ENCODE measurements at places on chromosomes 6 and 20.

DNA sequence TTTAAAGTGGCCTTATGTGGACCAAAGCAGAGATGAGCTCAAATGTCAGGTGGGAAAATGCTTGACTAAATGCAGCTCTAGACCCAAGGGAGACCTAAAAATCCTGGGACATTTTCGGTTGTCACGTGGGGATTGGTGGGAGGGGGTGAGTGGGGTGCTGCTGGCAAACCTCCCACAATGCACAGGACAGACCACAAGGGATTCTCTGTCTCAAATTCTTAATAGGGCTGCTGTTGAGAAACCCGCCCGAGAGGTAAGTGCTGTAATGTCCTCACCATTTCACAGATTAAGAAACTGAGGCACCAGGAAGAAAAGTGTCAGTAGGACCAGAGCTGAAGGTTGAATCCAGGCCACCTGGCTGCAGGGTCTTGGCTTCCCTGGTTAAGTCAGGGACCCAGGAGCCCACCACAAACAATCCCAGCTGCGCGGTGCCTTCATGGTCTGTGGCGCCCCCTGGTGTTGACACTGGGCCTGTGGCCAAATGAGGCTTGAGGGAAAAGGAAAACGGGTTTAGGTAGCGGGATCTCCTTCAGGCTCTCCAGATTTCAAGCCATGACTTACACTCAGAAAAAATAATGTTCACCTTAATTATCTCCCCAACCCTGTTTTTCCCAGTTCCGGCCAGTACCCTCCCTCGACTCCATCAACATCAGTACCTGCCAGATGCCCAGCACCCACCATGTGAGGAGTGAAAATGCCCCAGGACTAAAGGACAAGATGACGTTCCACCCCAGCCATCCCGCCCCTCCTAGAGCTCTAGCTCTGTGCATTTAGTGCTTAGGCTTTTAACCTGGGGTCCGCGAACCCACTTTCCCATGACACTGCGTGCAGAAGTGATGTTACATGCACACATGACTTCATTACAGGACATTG is 7.2 kb downstream of the HLA-G start:
- peak; percentile 75 for DNase-seq

GRCh38 chr20:45408646-45409213 is 641 bp downstream of the DBNDD2 start:
- no peak for DNase-seq

DNA sequence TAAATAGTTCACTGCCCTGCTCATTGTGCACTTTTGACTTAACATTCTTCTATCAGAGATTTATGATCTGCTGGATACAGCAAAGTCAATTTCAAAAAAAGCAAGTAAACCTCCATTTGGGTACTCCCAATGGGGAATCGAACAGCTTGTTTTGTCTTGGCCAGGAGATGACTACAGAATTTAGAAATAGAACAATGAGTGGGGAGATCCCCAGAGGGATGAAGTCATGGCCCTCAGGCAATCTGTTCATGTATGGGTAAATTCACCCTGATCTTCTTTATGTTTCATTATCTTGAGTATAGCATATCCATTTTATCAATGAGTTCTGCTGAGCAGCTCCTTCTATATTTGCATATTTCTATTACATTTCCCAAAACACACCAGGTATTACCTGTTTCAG is 1681.9 kb downstream of the HACE1 start:
- DNase-seq, result no peak

GRCh38 chr20:11094711-11095110 is 420.9 kb upstream of the JAG1 start:
- no peak for DNase-seq

DNA sequence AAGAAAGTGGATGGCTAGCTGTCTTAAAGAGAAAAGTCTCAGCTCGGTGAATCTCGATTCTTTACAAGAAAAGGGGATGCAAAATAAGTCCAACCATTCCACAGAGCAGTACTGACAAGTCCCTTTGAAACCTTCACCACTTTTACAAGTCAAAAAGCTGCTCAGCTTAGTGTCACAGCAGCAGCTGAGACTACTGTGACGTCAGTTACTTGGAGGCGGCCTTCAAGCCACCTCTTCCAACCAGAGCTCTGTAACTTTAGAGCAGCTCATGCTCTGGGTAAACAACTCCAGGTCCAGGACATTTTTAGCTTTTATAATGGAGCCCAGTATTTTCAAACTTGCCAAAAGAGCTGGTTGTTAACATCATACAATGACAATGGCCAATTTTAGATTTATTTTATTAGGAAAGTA is at the start of gene KIAA0408:
Gene KIAA0408 (minus strand): TSS at position 159 of the 411 bp plus-strand sequence. CDS start 5,408 bp downstream, outside the sequence.
- peak; percentile 44 for DNase-seq

DNA sequence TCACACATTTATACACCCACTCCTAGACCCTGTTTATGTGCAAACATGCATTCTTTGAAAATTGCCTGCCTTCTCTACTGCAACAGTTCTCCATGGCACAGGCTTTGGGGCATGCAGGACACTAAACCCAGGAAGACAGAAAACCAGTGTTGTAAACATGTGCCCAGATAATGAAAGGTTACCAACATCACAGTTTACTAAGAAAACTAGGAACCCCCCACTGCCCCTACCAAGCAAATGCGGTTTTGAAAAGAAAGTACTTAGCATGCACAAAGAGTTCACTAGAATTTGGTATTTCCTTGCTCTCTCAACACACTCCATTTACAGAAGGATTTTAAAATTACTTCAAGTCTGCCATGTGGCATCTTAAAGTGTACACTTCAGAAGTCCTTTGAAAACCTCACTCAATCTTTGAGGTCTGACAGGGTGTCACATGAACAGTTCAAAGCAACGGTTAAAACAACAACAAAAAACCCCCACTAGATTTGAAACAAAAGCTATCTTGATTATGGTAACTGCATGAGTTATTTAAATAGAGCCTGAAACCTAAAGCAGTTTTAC is 245.0 kb downstream of the GMPR start:
- no peak for DNase-seq

DNA sequence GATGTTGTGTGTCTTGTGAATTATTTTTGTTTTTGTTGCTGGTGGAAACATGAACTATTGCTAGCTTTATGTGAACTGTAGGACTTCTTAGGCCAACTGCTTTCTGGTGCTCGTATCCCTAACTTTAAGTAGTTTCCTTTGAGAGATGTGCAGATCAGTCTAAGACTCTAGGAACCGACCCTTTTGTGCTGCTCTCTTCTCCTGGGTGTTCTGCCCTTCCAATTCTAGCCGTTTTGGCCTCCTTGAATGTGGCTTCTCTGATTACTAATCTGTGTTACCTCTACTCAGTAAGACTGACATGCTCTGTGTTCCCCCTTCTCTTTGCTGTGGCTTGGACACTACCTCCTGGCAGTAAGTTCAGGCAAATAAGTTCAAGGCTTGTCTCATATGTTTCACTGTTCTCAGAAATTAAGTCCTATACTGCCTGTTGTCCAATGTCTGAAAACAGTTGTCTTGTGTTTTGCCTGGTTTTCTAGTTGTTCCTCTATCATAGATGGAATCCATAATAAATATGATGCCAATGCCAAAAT is 58.0 kb downstream of the FOXO3 start:
- no peak for DNase-seq

- DNase-seq, result no peak
These were observed 153.2 kb downstream of the MAFB start for GRCh38 chr20:40535816-40536215.

- DNase-seq, result no peak
These were observed 13.2 kb downstream of the QKI start for GRCh38 chr6:163427498-163428254.

DNA sequence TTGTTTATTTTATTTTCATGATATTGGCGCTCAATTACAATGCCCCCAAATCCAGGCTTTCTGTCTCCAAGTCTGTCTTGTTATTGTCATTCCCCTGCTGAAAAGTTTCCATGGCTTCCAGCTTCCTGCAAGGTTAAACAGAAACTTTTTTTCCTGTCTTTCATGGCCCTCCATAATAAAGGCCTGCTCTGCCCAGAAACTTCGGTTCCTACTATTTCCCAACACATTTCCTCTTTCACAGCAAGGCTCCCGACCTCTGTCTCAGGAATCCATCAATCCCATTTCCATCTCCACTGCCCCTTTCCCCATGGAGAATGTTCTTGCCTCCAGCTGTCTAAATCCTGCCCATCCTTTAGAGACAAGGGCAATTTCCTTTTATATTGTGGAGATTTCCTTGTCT is 365.2 kb upstream of the JARID2 start:
- DNase-seq, result no peak

DNA sequence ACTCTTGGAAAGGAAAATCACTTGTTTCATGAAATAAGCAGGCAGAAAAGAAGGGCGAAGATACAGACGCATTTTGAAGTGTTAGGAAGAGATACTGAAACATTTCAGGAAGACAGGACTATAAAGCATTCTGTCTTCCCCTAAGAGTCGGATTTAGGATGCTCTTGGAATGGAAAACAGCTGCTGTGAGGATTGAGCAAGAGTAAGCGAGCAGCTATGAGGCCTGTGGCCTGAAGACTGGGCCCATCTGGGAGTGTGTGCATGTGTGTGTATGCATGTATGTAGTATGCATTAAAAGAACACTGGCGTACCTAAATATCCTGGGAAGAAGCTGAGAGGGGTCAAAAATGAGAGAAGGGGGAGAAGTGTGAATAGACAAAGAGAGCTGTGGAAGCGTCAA is 83.6 kb downstream of the SIM1 start:
- DNase-seq, result no peak

DNA sequence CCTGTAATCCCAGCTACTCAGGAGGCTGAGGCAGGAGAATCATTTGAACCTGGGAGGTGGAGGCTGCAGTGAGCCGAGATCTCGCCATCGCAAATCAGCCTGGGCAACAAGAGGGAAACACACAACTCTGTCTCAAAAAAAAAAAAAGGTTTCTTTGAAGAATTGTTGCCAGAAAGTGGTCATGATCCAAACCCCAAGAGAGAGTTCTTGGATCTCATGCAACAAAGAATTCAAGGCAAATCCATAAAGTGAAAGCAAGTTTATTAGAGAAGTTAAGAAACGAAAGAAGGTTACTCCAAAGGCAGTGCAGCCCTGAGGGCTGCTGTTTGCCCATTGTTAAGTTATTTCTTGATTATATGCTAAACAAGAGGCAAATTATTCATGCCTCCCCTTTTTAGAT is 14.5 kb upstream of the KIFC1 start:
- no peak for DNase-seq

- DNase-seq, result no peak
These were observed 101.7 kb upstream of the ADGRB3 start for GRCh38 chr6:68533339-68533795.

DNA sequence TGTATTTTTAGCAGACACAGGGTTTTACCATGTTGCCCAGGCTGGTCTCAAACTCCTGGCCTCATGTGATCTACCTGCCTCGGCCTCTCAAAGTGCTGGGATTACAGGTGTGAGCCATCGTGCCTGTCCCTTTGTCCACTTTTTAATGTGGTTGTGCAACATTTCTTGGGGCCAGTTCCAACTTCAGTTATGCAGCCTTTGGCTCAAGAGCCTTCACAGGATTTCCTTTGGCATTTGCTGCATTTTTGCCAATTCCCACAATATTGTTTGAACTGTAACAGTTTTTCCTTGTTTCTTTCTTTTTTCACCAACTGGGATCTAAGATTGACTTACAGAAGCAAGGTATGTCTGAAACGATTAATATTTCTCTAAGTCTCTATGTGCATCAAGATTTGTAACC is 63.6 kb downstream of the EDN1 start:
- no peak for DNase-seq

- peak; percentile 4 for DNase-seq
These were observed 143.3 kb upstream of the HDDC2 start for GRCh38 chr6:125445054-125445453.

- DNase-seq, result no peak
These were observed 73.2 kb downstream of the ROS1 start for GRCh38 chr6:117352466-117353081.

DNA sequence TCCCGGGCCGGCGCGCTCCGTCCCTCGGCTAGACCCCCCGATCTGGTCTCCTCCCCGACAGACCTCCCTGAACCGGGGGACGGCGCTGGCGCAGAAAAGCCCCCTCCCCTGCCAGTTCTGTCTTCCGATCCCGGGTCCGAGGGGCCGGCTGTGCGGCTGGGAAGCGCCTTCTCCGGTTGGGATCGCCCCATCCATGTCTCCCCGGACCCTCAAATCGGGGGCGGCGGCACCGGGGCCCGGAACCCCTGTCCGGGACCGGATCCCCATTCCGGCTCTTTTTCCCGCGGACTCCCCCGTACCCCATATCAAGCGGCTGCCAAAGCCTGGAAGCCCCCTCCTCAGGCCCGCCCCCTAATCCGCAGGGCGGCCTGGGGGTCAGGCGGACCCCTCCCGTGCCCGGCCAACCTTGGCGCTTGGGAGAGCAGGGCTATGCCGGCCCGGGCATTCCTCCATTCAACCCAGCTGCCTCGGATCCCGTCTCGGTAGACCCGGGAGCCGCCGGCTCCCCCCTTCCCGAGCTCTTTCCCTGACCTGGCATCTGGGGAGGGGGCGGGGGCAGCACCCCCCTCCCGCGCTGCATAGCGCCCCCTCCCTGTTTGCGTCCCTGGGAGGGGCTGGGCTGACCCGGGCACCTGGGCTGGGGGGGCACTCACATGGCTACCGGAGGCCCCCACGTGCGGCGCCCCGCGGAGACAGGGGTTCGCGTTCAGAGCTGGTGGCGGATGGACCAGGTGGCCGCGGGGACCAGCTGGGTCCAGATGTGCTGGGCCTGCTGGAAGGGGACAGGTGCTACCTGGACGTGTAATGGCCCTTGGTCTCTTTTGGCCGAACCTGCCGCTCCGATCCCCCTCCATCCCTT is 643 bp downstream of the DLGAP4 start:
- DNase-seq, result peak; percentile 38

GRCh38 chr20:44746367-44747165 is 901 bp downstream of the KCNK15 start:
- DNase-seq, result no peak

GRCh38 chr20:18287546-18287914 is 797 bp upstream of the ZNF133 start:
- DNase-seq, result peak; percentile 8

DNA sequence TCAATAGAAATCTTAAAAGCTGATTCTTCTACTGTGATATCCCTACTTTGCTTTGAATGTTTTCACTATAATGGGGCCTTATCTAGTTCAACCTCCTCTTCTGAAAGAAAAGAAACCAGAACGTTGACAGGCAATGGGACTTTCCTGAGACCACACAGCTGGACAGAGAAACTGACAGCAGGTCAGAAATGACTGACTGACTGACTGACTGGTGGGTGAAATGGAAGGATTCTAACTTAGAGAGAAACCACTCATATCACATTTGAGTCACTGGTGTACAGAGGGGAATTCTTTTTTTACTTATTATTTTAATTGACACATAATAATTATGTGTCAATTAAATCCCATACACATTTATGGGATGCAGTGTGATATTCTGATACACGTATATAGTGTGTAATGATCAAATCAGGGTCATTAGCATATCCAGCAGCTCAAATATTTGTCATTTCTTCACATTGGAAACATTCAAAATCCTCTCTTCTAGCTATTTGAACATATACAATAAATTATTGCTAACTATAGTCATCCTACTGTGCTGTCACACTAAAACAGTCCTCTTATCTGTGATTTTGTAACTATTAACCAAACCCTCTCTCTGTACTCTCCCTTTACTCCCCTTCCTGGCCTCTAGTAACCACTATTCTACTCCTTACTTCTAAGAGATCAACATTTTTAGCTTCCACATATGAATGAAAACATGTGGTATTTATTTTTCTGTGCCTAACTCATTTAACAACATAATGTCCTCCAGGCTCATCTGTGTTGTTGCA is 64.8 kb upstream of the NRSN1 start:
- no peak for DNase-seq

GRCh38 chr6:40754461-40755045 is 167.4 kb upstream of the LRFN2 start:
- DNase-seq, result peak; percentile 14

All from nephron progenitor cell (in vitro differentiated cells).